ENCODE measurements at places on chromosomes 2 and 18.

- peak; percentile 49 for DNase-seq
These were observed 1.1 kb downstream of the HK2 start for GRCh38 chr2:74834792-74835755.

DNA sequence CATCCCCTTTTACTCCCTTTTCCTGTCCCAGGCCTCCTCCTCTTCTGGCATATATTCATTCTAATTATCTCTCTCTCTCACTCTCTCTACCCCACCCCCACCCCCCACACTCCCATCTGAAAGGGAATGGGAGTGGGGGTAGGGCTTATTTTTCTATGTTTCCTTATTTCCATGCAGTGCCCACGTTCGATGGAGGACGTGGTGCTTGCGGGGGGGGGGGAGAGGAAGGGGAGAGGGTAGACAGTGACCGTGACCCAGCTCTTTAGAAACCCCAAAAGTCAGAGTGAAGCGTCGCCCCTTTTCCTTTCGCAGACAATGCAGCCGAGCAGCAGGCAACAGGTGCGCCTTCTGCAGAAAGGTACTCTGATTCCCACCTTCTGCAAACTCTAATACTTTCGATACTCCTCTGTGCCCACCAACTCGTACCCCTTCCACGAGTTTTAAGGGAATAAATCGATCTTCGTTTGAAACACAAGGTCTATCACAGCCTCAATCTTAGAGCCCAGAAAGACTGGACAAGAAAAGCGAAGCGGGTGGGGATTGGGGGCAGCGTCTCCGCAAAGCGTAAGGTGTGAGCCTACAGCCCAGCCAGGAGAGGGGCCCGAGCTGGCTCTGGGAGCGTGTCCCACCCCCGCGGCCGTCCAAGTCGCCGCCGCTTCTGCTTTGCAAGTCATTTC is 891 bp upstream of the NR4A2 start:
- no peak for DNase-seq

GRCh38 chr18:24500766-24501165 is 40.3 kb downstream of the HRH4 start:
- no peak for DNase-seq

- no peak for DNase-seq
These were observed 194.0 kb downstream of the ACTR3 start for GRCh38 chr2:114083717-114084387.
